ENCODE measurements at places on chromosomes 7 and 10.

GRCh38 chr10:59387951-59388670, 25.8 kb upstream of the FAM13C start:
- ATAC-seq, result no peak

DNA sequence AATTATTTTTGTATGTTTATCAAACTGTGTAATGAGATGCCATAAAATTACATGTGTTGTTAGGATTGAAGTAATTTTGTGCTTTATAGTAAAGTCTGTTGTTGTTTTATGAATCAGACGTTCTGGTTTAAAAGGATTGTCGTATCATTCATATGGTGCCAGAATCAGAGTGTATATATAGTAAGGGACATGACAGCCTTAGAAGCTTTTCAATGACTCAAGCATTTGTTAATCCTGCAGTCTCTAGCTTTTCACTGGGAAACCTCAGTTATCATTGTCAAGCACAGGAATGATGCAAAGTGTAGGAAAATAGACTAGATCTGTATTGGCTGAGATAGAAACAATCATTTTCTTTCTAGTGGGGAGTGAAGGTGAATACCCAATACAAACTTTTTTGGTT, 57.5 kb downstream of the TRRAP start:
- ATAC-seq, result no peak

DNA sequence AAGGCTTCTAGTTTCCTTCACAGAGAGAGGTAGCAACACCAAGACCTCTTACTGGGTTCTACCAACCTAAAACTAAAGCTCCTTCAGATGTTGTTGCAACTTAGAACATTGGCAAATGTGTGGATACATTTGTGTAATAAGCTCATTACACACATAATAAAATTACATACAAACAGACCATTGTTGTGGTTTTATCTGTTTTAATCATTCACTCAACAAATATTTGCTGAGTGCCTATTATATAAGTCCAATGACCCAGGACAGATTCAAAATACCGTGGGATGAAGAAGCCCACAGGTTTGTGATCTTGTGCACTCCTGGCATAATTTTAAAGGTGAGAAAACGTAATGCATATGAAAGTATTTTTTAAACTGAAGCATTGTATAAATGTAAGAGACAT, 160.4 kb upstream of the NPVF start:
- no peak for ATAC-seq

- ATAC-seq, result no peak
These were observed 643.7 kb downstream of the INHBA start for GRCh38 chr7:41058986-41059741.

DNA sequence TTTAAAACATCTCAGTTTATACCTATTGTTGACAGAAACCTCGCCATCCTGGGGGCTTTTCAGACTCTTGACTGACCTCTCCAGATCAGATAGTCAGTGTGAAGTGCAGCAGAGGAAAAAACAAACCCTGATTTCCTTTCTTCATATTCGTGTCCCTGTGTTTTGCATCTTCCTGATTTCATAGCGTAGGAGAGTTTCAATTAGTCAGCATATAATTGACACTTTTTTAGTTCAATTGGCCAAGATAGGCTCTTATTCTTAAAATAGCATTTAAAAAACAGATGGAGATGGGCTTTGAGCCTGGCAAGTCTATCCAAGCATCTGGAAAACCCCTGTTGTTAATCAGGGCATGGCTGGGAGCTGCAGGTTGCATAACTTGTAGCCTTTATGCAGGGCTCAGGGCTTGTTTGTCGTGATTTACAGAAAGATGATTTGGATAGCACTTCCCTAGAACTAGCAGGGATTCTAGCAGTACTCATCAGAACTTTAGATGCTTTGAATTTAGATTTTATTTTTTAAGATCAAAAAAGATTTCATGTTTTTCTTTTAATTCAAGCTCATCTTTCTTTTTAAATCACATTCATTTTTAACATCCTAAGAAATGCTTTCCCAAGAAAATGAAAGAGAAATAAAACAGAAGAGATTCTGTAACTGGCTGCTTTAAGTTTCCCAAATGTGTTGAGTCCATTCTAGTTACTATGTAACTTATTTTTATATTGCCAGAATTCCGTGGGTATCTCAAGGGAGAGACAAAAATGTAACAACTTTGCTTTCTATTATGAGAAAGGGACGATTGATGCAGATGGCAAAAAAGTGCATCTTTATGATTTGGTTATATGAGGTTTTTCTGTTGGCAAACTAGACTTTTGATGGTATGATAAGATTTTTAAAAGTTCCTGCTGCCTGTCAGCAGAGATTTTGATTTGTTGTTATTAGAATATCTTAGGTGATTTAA, 270.8 kb upstream of the FZD8 start:
- ATAC-seq, result no peak

DNA sequence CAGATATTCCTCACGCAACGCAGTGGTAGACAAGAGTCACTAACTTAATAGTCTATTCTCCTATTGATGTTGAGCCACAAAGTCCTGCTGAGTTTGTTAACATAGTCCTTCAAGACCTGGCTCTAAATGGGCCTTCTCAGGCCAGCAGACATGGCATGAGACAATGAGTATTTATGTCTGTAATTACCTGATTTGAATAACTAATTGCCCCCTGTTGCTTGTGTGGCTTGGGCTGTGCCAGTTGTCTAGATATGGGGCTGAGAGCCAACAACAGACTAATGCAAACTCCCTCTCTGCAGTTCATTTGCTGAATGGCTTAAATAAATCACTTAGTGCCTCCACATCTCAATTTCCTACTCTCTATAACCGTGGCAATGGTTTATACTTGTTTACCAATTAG, 65.5 kb upstream of the VWC2 start:
- ATAC-seq, result no peak

All from activated CD4-positive, CD25-positive, alpha-beta regulatory T cell treated with anti-CD3 and anti-CD28 coated beads, Interleukin-2, amount 50 U/mL, for 24 hours (primary cell).